ENCODE measurements at places on chromosomes 7 and 10.
A peak's percentile ranks its signal among the peaks of the same experiment; 100 is the strongest.

DNA sequence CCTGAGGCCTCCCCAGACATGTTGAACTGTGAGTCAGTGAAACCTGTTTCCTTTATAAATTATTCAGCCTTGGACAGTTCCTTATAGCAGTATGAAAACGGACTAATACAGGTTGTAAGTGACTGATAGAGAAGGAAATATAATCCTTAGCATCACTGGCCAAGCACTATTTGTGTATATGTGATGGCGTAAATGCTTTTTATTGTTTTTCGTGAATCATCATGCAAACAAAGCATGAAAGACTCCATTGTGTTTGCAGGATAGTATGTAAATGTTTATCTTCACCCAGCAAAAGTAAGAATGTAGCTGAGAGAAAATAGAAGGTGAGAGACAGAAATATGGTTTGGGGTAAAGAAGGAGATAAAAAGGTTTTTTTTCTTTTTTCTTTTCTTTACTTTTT lies 92.5 kb upstream of the LRGUK start:
- DNase-seq = no peak

DNA sequence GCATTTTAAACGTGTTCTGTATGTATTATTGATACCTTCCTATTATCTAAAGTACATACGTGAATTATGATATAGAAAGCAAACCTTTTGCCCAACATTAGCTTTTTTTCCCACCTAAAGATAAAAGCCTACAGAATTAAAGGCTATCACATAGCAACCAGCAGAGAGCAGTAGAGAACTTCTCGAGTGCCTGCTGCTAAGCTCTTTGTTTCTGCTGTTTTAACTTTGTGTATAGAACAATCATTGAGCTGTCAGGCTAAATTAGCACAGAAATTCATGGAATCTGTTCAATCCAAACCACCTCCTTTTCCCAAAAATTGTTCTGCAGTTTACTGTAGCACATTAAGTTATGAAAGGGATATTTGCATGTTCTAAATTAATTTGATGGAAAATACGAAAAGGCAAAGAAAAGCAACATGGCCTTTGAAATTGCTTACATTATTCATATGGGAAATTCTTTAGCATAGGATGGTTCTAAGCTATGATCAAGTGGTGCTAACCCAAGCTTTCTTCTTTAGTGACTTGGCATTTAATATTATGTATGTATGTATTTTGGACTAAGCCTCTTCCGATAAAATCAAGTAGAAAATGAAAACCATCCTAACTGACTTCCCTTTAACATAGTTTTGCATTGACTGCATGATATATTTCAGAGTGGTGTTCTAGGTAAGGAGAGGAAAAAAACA lies 1288.5 kb downstream of the GATA3 start:
- peak; percentile 0 for DNase-seq

DNA sequence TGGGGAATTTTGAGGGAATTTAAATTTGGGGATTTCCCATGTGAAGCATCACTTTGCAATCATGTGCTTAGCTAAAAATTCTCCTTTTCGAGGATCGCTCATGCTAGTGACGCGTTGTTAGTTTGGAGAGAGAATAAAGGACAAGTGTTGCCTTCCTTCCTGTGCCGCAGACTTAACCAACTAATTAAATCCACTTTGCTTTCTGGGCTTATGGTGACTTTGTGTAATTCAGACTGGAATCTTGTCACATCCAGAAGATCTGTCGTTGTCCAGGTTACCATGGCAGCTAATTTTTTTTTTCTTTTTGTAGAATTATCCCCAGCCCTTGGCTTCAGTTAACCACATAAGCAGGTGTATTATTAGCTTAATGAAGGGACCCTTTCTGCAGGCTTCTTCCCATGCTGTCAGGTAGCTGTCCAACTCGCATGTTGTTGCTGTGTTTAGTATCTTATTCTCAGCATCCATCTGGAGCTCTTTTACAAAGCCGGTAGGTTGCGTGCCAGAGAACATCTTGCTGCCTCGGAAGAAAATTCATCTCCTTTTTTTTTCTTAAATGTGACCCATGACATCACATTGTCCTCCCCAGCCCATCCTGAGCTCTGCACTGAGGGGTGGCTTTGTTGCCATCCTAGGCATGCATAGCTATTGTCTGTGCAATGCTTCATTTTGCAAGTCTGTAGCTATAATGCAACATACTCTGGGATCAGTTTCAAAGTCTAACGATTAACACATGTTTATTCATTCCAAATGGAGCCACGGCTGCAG lies 47.2 kb upstream of the NRP1 start:
- no peak for DNase-seq

- no peak for DNase-seq
Measured at GRCh38 chr7:105637755-105638154, 56.5 kb upstream of the EFCAB10 start.

- DNase-seq = no peak
Measured at GRCh38 chr10:69073736-69074364, 14.1 kb upstream of the SRGN start.

DNA sequence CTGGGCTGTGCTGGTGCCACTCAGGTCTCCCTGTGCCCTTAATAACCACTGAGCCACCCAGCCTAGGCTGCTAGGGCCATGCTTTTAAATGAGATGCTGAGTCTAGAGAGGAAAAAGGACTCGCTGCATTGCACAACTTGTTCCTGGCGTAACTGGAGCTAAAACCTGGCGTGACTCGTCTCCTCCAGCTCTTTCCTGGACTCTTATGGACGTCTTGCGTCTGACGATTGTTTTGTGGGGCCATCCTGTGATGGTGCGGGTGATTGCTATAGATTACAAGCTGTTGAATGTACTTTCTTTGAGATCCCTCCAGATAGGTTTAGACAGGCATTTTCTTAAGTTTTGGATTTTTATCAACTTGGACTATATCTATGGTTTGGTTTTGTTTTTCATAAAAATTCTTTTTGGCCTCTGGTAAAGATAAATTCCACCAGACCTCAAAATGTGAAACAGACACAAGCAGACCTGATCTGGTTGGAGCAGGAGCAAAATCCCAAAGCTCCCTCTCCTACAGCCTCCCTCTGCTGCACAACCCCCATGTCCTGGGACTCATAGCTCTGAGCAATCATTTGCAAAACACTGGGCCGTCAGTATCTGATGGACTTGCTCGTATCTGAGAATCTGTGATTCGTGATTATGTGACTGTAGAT lies 230.3 kb downstream of the ARHGAP12 start:
- DNase-seq = no peak

All from NCI-H1436 (cell line).